ENCODE measurements at places on chromosomes 16 and 17.

DNA sequence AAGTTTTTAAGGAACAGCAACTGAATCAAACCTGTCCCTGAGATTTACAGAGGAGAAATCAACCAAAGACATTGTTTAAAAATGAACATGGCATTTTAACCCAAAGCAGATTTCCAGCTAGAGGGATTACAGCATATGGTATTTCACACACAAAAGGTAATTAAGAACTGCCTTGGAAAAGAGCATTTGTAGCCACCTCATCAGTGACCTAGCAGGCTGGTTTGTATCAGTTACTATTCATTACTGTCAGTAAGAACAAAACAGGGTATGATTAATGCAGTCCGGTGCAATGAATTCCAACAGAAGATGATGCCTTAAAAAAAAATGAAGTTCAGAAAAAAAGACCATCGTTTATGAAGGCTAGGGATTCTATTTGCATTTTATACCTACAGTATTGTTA lies 219.9 kb downstream of the CHD9NB start:
- no peak overlapping the region for H3K27ac ChIP-seq
- H3K4me1 ChIP-seq, result no peaks in the 10 kb centered on the region
- H3K36me3 ChIP-seq, result no peaks in the 10 kb centered on the region
- no peak overlapping the region for H3K4me3 ChIP-seq
- no peaks in the 10 kb centered on the region for H3K27me3 ChIP-seq
- DNase-seq, result no peak

GRCh38 chr16:89581861-89582563 lies 6.5 kb downstream of the CPNE7 start:
- H3K4me1 ChIP-seq, result peaks cover 13% of the 10 kb centered on the region
- H3K27me3 ChIP-seq, result peaks cover 7% of the 10 kb centered on the region
- H3K27ac ChIP-seq, result peak overlapping the region; percentile 40
- no peaks in the 10 kb centered on the region for H3K36me3 ChIP-seq

DNA sequence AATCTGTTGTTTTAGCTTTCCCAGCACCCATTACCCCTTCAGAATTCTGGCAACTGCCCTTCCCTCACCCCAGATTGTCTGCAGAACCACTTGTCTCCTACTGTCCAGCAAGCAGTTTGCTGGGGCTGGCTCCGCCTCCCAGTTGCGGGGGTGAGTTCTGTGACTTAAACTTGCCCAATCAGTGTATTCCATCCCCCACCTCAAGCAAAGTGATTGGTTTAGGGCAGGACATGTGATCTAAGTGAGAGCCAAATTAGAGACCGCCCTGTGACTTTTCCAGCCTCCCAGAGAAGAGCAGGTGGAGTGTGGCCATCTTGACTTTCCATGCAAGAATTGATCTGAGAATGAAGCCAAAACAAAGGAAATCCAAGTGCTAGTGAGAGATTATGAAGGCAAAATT lies 22.7 kb upstream of the SRCIN1 start:
- peaks cover 8% of the 10 kb centered on the region for H3K27me3 ChIP-seq
- DNase-seq, result no peak
- H3K27ac ChIP-seq, result no peak overlapping the region
- H3K36me3 ChIP-seq, result no peaks in the 10 kb centered on the region

- H3K36me3 ChIP-seq, result no peaks in the 10 kb centered on the region
- peaks cover 60% of the 10 kb centered on the region for H3K4me1 ChIP-seq
- peak; percentile 56 for DNase-seq
Observed at GRCh38 chr17:2090804-2091534, 36.1 kb downstream of the HIC1 start.

DNA sequence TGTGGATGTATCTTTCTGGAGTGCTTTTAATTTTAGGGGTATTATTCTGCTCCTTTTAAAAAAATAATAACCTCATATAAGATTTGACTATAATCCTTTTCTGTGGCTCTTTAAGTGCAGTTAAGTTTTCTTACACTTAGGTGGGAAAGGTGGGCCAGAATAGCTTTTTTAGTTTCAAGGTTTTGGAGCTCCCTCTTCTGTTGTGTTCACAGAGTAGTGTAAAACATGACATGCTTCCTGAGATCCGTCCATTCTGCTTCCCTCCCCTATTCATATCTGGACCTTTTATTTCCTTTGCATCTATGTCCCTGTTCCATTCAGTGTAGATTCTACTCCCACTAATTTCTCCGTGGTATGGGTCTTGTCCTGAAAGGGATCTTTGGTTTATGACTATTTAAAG lies 12.8 kb downstream of the LRRC36 start:
- no peaks in the 10 kb centered on the region for H3K36me3 ChIP-seq
- H3K4me1 ChIP-seq, result no peaks in the 10 kb centered on the region
- no peak overlapping the region for H3K4me3 ChIP-seq
- no peak for DNase-seq
- H3K27ac ChIP-seq, result no peak overlapping the region

- peaks cover 26% of the 10 kb centered on the region for H3K4me1 ChIP-seq
- H3K4me3 ChIP-seq, result no peak overlapping the region
- no peaks in the 10 kb centered on the region for H3K27me3 ChIP-seq
- no peaks in the 10 kb centered on the region for H3K36me3 ChIP-seq
Observed at GRCh38 chr17:75691801-75692626, 24.9 kb downstream of the SAP30BP start.

DNA sequence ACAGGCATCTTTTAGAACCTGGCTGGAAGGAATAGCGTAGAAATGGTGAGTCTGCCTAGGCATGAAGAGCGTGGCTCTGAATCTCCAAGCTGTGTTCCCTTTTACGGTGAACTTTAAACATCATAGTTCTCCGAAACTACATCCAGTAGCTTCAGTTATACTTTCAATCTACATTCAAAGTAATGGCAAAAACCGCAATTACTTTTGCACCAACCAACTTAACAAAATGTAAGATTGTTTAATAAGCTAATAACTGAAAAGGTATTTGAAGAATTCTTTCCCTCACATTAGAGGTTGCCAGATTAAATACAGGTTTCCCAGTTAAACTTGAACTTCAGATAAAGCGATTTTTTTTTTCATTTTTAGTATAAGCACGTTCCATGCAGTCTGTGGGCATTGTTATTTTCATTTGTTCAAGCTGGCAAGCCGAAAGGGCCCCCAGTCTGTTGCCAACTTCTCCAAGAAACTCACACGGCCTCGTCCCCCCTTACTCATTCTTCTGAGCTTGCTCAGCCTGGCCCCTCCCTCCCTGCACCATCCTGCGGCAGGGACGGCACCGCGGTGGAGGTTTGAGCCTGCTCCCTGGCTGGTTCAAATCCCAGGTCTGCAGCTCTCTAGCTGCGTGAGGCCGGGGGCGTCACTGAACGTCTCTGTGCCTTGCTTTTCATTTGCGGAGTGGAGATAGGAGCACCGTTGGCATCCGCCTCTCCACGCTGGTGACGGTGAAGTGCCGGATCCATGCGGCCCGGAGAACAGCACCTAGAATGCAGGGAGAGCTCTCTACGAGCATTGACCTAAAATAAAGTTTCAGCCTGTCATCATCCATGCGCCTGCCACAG lies 3.5 kb upstream of the MTHFSD start:
- peaks cover 36% of the 10 kb centered on the region for H3K27me3 ChIP-seq
- no peak overlapping the region for H3K27ac ChIP-seq
- no peak for DNase-seq

Data from transverse colon (tissue), 4 donors.